ENCODE measurements at places on chromosomes 2 and 18. TPM values are rescaled to one million over a fixed set of nuclear protein-coding genes. Genes with fewer than 3 reads are reported as not detected.

Gene REG1B
- total RNA-seq: 2.6 TPM

Gene PECR
- total RNA-seq: 22.2 TPM

Gene SMAD4
- total RNA-seq: 90.9 TPM

Gene TMEM247
- not detected for total RNA-seq

Gene PLB1
- 1.0 TPM for total RNA-seq

Gene LANCL1
- 28.0 TPM for total RNA-seq

Gene PROKR1
- 0.69 TPM for total RNA-seq

Gene DPP10
- total RNA-seq: 35.3 TPM

Gene SEPTIN10
- 45.2 TPM for total RNA-seq

Gene LRATD1
- 5.0 TPM for total RNA-seq

Gene TGFBRAP1
- total RNA-seq: 22.4 TPM

Gene IGFBP2
- 143 TPM for total RNA-seq

Gene HOXD11
- total RNA-seq: not detected

Gene CD226
- 3.9 TPM for total RNA-seq

Gene ZAP70
- total RNA-seq: 6.1 TPM

Gene LAMA1
- 0.27 TPM for total RNA-seq

Gene NXPH2
- not detected for total RNA-seq

Gene OSGEPL1
- total RNA-seq: 23.1 TPM

Gene CCDC68
- 3.7 TPM for total RNA-seq

Gene CTNNA2
- total RNA-seq: 4.9 TPM

Gene RUFY4
- total RNA-seq: not detected

Gene CHAC2
- total RNA-seq: 11.1 TPM

Gene MYO5B
- total RNA-seq: 5.6 TPM
